ENCODE measurements at places on chromosomes 5 and 9. TPM values are rescaled to one million over a fixed set of nuclear protein-coding genes. Genes with fewer than 3 reads are reported as not detected.

GRCh38 chr5:119840175-119840574 is 210.8 kb downstream of the FAM170A start:
- no peak for DNase-seq

DNA sequence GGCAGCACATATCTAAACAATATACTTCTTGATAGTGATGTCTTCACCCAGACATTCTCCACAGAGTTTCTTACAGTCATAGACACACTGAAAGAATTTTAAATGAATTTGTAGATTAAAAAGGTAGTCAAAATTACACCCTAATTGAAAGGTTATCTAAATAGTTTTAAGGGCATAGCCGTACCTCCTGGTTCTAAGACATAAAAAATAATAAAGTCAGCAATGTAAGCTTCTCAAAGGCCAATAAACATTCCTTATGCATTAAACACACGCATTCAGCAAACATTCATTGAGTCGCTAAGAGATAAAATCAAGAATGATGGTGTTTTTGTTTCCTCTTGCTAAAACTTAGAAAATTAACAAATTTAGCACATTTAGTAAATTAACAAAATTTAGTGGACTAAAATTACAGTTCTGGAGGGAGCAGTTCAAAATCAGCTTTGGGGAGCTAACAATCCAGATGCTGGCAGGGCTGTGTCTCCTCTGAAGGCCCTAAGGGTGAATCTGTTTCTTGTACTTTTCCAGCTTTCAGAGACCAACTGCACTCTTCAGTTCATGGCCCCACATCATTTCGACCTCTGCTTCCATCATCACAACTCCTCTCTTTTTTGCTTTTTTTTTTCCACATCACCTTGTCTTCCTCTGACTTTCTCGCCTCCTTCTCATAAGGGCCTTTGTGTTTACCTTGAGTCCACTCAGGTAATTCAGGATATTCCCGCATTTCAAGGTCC is 516.5 kb downstream of the DNAH5 start:
- DNase-seq, result no peak

Gene TMC1
- not detected for total RNA-seq

DNA sequence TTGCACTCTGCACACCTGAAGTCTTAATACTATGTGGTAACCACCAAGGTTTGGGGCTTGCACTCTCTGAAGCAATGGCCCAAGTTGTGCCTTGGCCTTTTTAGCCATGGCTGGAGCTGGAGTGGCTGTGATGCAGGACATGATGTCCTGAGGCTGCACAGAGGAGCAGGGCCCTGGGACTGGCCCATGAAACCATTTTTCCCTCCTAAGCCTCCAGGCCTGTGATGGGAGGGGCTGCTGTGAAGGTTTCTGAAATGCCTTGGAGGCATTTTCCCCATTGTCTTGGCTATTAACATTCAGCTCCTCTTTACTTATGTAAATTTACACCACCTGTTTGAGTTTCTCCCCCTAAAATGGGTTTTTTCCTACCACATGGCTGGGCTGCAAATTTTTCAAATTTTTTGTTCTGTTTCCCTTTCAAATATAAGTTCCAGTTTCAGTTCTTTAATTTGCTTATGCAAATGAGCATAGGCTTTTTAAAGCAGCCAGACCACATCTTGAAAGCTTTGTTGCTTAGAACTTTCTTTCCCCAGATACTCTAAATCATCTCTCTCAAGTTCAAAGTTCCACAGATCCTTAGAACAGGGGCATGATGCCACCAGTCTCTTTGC is 237.4 kb upstream of the DMAC1 start:
- DNase-seq, result no peak

DNA sequence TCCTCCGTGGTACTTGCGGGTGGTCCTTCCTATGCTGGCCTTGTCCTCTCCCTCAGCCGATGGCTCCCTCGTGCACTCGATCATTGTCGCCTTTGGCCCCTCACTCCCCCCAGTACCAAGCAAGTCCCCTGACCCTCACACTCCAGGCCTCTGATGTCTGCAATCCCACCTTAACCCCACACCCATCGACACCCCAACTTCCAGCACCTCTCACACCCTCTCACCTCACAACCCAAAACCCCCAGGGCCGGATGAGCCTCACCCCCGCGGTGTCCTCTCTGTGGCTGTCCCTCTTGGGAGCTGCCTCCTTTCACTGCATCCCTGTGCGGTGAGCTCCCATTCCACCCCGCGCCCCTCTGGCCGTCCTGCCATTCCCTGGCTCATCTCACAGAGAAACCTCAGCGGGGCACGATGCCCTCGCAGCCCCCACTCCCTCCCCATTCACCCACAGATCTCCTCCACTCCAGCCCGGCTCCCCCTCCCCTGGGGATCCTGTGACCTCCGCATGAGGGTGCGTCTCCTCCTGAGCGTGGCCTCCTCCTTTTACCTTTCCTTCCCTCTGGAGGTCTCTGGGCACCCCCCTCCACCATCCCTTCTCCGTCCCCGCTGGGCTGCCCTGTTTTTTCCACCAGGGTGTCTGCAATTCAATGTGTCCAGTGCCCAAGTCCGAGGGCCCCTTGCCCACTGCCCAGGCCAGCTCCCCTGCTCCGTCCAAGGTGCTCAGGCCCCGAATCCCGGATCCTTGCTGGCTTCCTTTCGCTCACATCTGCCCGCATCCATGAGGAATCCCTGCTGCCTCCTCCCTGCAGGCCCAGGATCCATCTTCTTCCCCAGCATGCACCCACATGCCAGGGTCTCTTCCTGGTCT is 15.8 kb upstream of the RNU6ATAC start:
- DNase-seq, result no peak

Gene GOLM1
- 160 TPM for total RNA-seq

Gene OR4F3
- not detected for total RNA-seq
